ENCODE measurements at places on chromosomes 12 and 14.

GRCh38 chr12:21913823-21914222 is 27.4 kb downstream of the ABCC9 start:
- no peak for DNase-seq

DNA sequence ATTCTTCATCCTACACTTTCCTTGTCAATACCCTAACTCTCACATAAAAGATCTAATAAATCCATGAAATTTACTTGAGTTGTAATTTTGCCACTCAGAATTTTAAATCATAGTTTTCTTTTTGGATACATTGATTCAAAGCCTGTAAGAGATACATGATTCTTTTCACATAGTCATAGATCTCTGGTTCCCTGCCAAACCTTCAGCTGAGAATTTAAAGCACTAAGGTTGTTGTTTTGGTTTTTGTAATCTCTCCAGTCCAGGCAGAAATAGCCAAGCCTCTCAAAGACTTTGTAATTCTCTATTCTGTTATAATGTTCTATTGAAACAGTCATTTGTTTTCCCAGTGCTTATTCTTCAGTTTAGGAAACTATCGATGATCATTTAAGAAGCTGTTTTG is 273.9 kb downstream of the TRHDE start:
- no peak for DNase-seq

- no peak for DNase-seq
Observed at GRCh38 chr12:2110849-2111566, 58.2 kb downstream of the CACNA1C start.

- DNase-seq, result no peak
Observed at GRCh38 chr12:3772380-3772779, 19.5 kb upstream of the CRACR2A start.

DNA sequence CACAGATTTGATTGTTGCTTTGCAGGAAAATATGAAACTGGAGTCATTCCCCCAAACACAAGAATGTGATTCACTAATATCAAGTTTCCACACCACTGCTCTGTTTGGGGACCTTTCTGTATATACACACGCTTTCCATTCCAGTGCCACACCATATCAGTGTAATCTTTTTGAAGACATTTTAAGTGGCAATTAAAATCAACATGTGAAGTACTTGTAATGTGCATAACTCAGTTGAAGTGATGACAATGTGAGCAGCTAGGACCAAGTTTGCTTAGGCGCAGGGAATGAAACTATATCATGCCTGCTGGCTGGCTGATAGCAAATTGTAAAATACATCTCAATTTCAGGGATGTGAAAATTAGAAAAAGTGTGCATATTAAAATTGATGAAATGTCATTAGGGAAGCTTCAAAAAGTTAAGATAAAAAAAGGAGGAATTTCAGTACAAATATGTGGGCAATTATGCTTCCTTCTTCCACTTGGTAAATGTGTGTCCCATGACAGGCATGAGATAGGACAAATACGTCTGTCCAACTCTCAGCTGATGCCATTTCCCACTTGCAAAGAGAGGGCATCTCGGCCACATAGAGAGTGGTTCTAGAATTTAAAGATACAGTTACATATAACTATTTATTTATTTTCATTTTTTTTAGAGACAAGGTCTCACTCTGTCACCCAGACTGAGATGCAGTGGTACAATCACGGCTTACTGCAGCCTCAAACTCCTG is 43.7 kb downstream of the HSPB8 start:
- DNase-seq, result no peak

Measured in naive thymus-derived CD8-positive, alpha-beta T cell (primary cell).